ENCODE measurements at places on chromosomes 7 and 10. TPM values are rescaled to one million over a fixed set of nuclear protein-coding genes. Genes with fewer than 3 reads are reported as not detected.

CDHR3 gene
- 0.34 TPM for total RNA-seq

RUFY2 gene
- 41.6 TPM for total RNA-seq

USP6NL gene
- total RNA-seq: 62.6 TPM

NEUROG3 gene
- total RNA-seq: not detected

GJC3 gene
- total RNA-seq: not detected

UCMA gene
- total RNA-seq: not detected

SEMA3D gene
- 0.36 TPM for total RNA-seq

RELN gene
- not detected for total RNA-seq

HOXA9 gene
- total RNA-seq: not detected

SMIM30 gene
- total RNA-seq: 24.4 TPM

FAM24A gene
- total RNA-seq: not detected

DNA sequence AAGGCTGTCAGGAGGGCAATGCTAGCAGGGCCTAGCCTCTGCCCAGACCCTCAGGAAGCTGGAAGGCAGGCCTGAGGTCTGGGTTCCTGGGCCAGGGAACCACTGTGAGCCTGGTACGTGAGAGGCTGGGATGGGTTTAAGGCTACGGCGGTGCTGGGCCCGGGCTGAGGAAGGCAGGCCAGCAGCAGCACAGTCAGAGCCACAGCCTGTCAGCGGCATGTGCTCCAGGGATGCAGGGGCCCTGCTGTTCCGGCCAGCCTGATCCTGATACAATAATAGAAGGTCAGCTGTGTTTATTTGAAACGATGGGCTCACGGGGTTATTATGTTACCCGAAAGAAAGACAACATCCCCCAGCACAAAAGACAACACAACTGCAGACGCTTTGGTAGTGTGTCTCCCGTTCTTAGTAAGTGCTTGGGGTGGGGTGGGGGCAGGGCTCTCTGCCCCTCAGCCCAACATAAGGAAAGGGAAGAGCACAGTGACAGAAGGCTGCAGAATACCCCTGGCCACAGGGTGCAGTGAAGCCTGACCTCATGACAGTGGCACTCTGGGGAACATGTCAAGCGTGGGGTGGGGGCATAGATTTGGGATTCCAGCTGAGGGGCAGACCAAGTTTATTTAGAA is 95.0 kb downstream of the COL13A1 start:
- DNase-seq: no peak

- no peak for DNase-seq
These were observed 41.7 kb downstream of the TNPO3 start for GRCh38 chr7:129013048-129013724.

DNA sequence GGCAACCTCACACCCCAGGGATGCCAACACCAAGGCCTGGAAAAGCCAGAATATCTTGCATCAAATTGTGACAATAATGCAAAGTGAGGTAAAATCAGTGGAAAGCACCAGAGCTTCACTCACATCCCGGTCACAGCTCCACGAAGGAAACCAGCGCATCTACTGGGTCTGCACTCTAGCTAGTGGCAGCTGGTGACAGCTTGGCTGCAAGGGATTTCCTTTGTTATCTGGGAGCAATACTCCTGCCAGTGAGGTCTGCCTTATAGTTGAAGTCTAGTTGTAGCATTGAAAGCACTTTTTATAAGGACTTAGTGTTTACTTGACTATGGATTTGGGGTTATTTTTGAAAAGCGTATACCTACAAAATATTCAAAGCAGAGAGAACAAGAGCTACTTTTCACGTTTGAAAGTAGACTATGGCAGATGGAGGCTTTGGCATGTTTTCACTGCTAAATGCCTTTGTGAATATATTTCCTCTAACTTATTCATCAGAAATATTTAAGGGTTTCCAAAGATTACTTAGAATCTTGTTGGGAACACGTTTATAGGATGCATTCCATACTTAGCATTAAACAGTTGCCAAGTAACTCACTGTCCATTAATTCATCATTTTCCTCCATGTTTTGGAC is 26.1 kb downstream of the WDFY4 start:
- no peak for DNase-seq

- no peak for DNase-seq
These were observed 127.2 kb downstream of the SLIT1 start for GRCh38 chr10:97058521-97058920.

DNA sequence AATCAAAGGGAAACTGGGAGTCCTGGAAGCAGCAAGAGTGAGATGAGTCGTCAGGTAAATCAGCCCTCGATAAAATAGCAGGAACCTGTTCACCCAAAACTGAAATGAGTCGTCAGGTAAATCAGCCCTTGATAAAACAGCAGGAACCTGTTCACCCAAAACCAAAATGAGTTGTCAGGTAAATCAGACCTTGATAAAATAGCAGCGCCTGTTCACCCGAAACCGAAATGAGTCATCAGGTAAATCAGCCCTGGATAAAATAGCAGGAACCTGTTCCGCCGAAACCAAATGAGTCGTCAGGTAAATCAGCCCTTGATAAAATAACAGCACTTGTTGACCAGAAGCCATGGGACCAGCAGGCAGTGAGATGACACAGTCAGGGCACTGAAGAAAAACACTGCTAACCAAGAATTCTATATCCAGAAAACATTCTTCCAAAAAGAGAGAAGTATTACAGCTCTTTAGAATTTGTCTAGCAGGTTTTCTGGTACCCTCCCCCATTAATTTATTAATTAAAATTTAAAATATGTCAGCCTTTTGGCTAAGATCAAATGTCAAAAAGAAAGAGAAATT is 3.4 kb upstream of the CYP2E1 start:
- DNase-seq: no peak

DNA sequence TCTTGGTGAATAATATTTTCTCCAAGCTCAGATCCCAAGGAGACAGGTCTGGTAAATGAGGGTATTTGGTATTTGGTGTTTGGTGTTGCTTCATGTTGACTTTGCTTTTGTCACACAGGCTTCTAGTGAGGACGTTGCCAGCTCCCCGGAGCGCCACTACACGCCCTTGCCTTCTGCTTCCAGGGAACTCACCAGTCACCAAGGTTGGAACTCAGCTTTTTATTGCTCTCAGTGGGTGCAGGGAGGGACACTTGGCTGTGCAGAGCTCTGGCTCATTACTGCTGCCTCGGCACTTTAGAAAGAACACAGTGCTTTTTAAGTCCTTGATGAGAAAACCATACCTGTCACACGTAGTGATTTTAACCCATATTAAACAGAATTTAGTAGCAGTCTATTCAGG is 892.9 kb downstream of the LRMDA start:
- DNase-seq: no peak

DNA sequence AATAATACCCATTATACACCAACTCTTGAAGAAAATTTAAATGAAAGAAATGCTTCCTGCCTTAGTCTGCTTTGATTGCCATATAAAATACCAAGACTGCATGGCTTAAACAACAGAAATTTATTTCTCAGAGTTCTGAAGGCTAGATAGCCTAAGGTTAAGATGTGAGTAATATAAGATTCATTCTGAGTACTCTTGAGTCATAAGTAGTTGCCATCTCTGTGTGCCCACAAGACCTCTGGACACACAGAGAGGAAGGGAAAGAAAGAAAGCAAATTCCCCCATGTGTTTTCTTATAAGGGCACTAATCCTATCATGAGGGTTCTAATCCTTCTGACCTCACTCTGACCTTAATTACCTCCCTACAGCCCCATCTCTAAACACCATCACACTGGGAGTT is 201.2 kb downstream of the PTN start:
- no peak for DNase-seq

DNA sequence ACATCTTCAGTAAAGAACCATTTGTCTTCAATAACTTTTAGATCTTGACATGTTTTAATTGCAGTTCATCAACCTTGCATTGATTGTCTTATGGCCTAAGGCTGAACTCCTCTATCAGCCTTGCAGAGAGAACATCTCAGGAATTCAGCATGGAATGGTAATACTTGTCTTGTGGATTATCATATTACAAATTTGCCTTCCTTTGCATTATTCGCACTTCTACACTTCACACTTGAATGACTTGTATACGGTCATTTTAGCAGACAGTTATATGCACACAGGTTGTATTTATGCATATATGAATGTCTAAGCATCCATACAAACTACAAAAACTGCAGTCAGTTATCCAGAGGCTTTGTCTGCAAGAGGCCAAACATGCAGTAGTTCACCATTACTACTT is 31.7 kb downstream of the GPR85 start:
- DNase-seq: no peak

- no peak for DNase-seq
These were observed 79.2 kb downstream of the GNAI1 start for GRCh38 chr7:80213814-80214213.

- no peak for DNase-seq
These were observed 49.8 kb downstream of the NUDCD3 start for GRCh38 chr7:44440577-44441078.

DNA sequence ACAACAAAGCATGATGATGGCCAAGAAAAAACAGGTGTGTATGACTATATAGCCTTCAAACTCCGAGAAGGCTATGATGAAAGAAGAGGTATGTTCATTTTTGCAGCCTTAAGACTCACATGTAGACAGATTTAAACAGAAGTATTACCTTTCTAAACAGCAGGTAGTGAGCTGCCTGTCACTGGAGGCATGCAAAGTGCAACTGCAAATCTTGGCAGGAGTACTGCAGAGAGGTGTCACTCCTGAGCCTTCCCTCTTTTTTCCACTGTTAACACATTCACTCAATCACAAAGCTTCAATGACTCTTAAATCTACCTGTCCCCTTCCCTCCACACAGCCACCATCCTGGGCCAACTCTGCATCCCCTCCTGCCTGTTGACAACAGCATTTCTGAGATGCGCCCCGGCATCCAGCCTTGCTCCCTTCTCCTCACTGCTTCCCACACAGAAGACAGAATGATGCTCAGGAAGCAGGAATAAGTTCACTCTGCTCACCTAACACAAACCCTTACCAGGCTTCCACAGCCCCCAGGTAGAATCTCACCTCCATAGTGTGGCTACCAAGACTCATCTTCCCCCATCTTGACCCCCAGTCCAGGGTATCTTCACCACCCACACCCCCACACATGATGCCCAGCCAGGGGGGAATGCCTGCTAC is 161.9 kb upstream of the ZMIZ1 start:
- DNase-seq: no peak

GRCh38 chr10:49759787-49760551 is 2.2 kb downstream of the OGDHL start:
- DNase-seq: no peak

DNA sequence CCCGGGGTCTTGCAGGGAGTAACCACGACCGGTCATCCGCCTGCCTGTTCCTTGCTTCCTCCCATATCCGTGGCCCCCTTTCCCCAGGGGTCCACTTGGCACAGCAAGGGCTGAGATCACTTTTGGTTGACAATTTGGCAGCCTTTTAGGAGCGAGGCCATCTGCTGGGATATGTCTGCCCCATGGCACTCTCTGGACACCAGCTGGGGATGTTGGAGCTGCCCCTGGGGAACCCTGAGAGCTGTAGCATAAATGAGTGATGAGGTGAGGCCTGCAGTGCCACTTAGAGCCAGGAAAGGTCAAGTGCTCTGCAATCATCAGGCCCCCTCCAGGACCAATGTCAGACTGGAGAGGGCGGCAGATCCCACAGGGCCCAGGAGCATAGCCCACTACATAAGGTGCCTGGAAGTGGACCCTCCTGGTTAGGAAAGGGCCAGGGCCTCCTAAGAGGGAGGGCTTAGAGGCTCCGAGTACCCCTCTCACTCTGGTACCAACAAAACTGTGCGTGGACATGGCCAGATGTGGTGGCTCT is 92.1 kb downstream of the HIP1 start:
- DNase-seq: no peak

DNA sequence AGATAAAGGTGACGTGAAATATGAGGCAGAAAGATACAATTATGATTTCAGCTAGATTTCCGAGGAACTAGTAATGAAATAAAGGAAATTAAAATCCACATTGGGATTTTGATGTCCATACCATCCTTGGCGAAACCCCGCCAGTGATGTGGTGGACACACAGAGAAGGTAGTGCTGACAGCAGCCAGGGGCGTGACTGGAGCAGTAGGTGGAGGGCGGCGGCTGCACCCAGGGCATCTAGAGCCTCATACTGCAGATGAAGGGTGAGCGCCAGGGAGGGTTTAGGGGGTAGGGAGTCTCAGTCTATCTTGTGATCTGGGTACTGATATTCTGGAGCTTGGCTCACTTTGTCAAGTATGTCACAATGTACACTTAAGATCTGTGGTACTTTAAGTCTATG is 855.5 kb upstream of the POM121L12 start:
- DNase-seq: no peak

GRCh38 chr10:79320820-79321493 is 26.3 kb upstream of the PPIF start:
- DNase-seq: no peak

DNA sequence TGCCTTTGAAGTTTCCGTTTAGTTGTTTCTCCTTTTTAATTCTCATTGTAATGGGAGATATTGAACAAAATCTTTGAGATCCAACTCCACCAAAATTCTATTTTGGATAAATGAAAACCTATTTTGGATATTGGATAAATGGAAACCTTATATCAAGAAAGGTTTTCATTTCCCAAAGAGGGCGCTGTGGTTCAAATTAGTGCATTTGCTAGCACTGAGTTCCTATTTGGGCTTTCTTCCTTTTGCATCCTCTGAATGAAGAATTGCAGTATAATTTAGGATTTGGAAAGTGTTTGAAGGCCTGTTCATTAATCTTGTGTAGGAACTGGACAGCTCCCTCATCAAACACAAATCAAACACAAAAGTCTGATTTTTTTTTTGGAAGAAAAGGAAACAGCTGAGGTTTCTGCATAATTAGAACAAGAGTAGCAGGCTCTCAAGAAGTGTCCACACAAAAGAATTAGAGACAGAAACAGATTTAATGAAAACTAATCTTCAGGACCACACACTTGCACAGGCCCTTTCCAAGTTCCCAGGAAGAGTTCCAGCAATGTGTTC is 80.8 kb upstream of the KLF14 start:
- no peak for DNase-seq

GRCh38 chr7:155948845-155949244 is 136.6 kb upstream of the SHH start:
- DNase-seq: no peak

- no peak for DNase-seq
These were observed 85.0 kb downstream of the ZMIZ1 start for GRCh38 chr10:79153745-79154144.

- no peak for DNase-seq
These were observed 104.4 kb downstream of the SVIL start for GRCh38 chr10:29530112-29530976.
